ENCODE measurements at places on chromosomes 7 and 10. TPM values are rescaled to one million over a fixed set of nuclear protein-coding genes. Genes with fewer than 3 reads are reported as not detected.

C10orf105 gene
- polyA plus RNA-seq = 1.9 TPM

DNA sequence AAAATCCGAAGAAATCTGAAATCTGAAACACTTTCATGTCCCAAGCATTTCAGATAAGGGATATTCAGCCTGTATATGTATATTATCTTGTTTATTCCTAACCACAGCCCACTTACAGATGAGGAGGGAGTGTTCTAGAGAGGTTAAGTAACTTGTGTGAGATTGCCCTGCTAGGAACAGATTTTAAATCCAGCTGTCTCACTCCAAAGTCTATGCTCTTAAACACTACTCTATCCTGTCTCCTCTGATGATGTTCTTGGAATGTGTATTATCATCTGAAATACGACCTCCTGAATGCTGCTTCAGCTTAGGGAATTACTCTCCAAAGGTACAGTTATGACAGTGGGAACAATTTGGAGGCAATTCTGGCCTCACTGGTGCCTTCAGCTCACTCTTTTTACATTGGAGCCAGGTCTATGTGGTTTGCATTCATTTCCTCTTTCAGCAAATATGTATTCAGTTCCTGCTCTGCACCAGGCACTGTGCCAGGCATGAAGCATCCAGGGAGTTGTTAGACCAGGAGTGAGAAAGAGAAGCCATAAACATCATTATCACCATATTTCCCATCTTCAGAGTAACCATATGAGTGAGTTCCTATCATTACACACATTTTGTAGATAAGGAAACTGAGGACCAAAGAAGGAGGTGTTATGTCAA, 70.2 kb downstream of the NOC3L start:
- H3K27ac ChIP-seq = no peak overlapping the region
- H3K36me3 ChIP-seq = no peaks in the 10 kb centered on the region
- DNase-seq = no peak
- H3K4me1 ChIP-seq = no peaks in the 10 kb centered on the region
- no peaks in the 10 kb centered on the region for H3K27me3 ChIP-seq
- no peak overlapping the region for H3K4me3 ChIP-seq

HMX3 gene
- polyA plus RNA-seq = not detected

CXCL12 gene
- polyA plus RNA-seq = 0.21 TPM

DNA sequence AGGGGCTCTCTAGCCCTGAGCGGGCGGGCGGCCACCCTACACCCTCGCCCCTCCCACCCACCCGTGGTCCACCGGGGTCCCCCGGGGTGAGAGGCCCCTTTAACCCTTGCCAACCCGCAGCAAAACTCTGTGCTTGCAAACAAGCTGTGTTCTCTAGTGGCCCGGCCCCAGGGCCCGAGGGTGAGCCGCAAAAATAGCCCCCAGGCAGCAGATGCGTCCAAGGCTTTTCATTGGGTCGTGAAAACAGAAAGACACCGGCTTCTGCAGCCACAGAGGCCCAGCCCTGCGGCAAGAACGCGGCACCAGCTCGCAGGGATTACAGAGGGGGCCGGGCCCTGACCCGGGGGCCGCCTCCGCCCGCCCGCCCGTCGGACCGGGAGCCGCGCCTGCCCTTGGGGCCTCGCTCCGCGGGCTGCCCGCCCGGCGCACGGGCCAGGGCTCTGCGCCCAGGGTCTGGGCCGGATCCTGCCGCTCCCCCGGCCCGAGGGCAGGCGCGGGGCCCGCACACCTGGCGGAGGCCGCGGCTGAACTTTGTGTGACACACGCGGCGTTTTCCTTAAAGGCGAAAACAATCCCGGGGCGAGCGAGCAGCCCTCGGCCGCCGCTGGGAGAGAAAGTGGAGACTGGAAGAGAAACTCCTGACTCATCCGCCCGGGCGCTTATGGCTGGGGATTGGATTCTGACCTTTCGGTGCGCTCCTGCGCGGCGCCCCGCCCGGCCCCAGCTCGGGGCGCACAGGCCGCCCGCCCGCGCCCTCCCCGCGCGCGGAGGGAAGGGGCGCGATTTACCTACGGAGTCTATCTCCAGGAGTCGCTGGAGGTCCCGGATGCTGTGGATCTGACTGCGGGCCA, 2.8 kb downstream of the PDGFA start:
- peaks cover 23% of the 10 kb centered on the region for H3K27me3 ChIP-seq
- H3K4me3 ChIP-seq = no peak overlapping the region
- no peak for DNase-seq
- no peak overlapping the region for H3K27ac ChIP-seq
- peaks cover 6% of the 10 kb centered on the region for H3K4me1 ChIP-seq

GRCh38 chr10:47370015-47370767, 13.9 kb downstream of the ZNF488 start:
- H3K36me3 ChIP-seq = no peaks in the 10 kb centered on the region
- no peak overlapping the region for H3K27ac ChIP-seq
- no peak for DNase-seq

All from CD14-positive monocyte (primary cell).